T-cell (primary cell): ENCODE measurements at places on chromosomes 5 and 9. TPM values are rescaled to one million over a fixed set of nuclear protein-coding genes. Genes with fewer than 3 reads are reported as not detected.

DNA sequence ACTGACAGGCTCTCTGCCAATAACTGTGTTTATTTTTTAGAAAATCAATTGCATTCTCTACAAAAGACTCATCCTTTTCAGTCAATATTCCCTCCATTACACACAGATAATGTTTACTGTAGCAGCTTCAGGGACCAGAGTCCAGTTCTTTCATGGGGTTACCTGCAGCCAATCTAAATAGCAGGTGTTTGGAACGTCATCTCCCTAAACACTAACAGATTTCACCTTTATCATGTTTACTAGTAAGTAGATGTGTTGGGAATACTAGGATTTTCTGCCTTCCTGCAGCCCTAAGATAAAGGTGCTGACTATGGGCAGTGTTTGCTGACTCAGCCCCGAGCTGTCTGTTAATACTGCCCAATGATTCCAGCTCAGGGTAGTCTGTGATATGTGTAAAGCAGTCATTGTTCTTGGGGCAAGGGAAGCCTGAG is 447.0 kb downstream of the KIF4B start:
- no peak for DNase-seq

GRCh38 chr9:82805027-82805426 is 257.9 kb downstream of the RASEF start:
- no peak for DNase-seq

DNA sequence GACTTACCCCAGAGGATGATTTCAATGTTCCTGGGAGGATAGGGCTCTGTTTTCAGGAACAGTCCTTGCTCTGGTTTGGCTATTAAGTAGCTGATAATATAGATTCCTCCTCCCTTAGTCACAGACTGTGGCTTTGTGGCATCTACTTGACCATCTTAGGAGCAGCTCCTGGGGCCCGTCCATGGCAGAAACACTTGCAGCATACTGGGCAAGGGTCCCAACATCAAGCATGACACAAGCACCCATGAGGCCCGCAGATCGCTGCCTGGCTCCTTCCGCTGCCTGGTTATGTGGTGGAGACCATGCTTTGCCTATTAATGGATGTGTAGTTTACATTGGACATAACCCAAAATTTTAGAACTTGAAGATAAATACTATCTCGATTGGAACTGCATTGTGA is 170.1 kb downstream of the ICE1 start:
- no peak for DNase-seq

DNA sequence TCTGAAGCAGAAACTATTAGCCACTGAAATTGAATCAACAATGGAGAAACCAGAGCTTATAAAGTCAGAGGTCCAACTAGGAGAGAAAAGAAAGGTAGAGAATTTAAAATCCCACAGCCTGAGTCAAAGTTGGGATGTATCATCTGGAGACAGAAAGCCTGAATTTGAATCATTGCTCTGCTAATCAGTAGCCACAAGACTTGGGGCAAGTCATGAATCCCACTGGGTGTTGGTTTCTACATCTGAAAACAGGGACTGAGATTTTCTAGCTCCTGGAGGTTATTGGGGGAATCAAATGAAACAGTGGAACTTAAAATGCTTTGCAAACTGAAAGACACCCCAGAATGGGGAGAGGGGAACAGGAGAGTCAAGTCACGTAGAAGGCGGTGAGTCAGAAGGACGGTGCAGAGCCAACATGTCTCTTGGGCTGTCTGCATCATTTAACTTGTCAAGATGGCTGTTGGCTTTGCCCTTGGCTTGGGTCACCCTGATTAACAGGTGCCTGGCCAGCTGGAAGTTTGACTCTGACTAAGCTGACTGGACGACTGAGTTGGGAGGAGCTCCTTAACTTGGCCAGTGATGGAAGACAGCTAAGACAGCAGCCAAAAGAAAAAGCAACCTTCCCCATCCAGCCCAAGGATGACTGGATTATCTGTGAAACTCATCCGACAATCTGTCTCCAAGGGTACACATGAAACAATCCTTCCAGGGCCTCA is 60.6 kb upstream of the ADRA1B start:
- DNase-seq, result no peak

DNA sequence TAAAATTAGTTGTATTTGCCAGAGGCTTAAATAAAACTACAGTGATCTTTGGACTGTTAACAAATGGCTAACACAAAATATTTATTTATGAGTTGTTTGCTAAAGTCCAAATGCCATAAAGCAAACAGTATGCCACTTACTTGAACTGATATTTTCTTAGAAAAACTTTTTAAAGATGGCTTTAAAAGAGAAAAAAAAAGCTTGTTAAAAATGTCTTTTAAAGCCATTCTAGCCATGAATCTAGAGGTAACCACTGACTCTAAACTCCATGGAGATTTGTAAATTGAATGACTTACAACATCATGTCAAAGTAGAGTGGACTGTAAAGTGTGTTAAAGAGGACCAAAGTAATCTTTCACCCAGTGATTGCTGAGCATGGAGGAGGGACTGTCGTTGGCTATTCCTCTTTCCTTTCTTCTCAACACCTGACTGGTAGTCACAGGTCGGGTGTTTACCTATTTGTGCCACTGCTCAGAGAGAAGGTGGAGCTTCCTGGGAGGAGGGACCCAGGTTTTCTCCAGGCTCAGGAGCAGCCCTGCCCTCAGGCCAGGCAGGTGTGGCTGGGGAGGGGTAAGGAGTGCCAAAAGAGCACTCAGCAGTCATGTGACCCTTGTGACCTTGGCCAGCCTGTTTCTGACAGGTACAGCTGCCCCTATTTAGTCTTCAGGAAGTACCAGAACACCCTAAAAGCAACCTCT is 69.1 kb upstream of the TJP2 start:
- DNase-seq, result no peak

- DNase-seq, result no peak
Measured at GRCh38 chr5:138950421-138951031, 75.4 kb upstream of the LRRTM2 start.

GRCh38 chr5:37812365-37812764 is 27.5 kb downstream of the GDNF start:
- no peak for DNase-seq

The GAPT gene
- total RNA-seq, result 2.2 TPM

The SMU1 gene
- total RNA-seq, result 24.4 TPM

The CKMT2 gene
- not detected for total RNA-seq

The AK8 gene
- not detected for total RNA-seq

The LECT2 gene
- total RNA-seq, result not detected
